ENCODE measurements at places on chromosomes 11 and 22.
A peak's percentile ranks its signal among the peaks of the same experiment; 100 is the strongest.

GRCh38 chr11:68855205-68855981 is 13.7 kb upstream of the CPT1A start:
- no peak for DNase-seq

DNA sequence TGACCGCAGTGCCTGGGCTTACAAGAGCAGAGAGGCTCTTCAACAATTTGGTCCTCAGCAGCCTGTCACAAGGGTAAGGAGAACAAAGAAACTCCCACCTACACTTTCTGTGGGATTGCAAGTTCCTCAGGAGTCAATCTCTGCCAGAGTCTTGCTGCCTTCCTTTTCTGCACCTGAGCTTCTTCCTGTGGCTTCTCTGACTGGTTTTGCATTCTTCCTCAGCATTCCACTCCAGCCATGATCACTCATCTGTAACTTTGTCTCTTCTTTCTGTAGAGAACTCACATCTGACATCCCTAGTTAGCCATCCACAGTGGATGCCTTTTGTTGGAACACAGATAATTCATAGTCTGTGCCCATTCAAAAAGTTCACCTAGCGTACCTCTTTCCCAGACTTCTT is 14.2 kb upstream of the OR6A2 start:
- no peak for DNase-seq

- peak; percentile 2 for DNase-seq
Measured at GRCh38 chr22:21972293-21972779, 10.3 kb downstream of the TOP3B start.

- no peak for DNase-seq
Measured at GRCh38 chr22:40178417-40179409, 988 bp downstream of the TNRC6B start.

GRCh38 chr11:126943316-126943715 is 57.3 kb downstream of the KIRREL3 start:
- no peak for DNase-seq

DNA sequence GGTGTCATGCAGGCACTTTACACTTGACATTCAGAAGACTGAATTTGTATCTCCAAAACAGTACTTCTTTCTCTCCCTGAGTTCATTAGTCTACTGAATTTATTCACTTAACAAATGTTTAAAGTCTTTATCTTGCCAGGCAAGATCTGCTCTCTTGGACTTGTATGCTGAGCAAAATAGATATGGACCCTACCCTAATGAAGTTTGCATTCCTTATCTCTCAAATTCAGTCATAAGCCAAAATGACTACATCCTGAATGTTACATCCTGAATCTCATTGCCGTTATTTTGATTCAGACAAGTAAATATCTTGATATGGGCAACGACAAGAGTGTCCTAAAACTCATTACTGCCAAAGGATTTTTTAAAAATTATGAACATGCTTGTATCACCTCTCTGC is 29.7 kb downstream of the FAR1 start:
- no peak for DNase-seq

Data from NCI-H2227 treated with DMSO at 0.1 percent for 48 hours (cell line).